Calu3 (cell line): ENCODE measurements at places on chromosomes 7 and 10. TPM values are rescaled to one million over a fixed set of nuclear protein-coding genes. Genes with fewer than 3 reads are reported as not detected.
A peak's percentile ranks its signal among the peaks of the same experiment; 100 is the strongest.

DNA sequence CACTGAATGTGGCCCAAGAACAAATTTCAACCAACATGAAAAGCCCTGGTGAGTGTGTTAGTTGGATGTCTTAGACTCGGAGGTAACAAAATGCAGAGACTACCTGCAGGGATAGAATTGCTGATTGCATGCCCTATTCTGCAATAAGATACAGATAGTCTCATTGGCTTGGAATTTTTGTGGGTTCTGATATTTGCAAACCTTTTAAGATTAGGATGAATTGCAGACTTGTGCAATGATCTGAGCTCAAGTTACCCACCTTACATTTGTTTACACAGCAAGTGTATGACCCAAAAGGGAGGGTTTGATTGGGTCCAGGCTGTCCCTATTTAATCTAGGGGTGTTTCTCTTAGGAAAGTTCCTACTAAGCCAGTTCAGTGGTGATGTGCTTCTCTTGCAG lies 45.4 kb downstream of the GPR37 start:
- peak; percentile 28 for DNase-seq

LRRN3 gene
- not detected in 2 replicates for total RNA-seq

DNA sequence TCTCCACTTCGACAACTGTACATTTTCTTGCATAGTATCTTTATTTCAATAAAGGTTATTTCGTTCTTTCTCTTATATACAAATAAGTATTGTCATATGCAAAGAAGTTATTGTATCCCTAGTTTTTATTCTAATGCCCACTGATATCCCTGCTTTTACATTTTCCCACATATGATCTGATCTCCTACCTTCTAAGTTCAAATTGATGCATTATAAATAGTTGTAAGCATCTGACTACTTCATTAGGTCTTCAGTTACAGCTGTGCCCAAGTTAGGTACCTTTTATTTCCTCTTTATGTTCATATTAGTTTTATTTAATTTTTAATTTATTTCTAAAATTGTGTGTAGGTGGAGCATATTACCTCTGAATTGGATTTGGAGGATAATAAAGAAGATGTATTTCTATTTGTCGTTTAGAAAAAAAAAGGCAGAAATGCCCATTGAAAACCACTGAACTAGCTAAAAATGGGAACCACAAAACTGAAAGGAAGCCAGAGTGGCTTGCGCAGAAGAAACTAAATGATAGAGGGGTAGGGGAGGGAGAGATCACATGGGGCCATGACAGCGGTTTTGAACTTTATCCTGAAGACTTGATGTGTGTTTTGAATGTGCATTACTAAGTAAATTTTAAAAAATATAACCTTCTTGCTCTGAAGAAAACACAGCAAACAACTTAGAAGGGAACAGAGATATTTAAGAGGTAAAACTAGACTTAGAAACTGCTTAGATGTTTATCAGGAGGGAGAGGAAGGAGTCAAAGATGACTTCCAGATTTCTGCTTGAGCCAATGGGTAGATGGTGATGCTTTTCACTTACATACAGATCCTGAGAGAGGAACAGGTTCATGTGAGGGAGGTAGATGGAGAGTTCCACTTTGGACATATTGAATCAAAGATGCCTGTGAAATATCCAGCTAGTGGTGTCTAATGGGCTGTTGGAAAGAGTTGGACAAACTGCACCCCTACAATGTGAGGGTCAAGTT lies 9.3 kb upstream of the ZC3HAV1L start:
- DNase-seq, result no peak

DNA sequence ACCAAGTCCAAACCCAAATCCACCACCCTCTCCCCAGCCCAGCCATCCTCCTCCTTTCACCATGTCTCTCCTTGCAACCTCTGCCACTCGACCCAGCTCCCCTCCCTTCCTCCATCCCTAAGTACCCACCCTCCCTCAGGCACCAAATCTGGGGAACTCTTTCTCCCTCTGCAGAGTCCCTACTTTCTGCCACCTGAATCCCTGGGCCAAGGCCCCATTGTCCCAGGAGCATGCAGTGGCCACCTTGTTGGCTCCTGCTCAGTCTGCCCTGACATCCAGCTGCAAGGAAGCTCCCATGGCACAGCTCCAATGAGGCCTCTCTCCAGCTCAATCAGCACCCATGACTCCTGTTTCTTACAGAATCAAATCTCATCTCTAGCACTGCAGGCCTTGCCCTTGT lies 5.5 kb upstream of the UNC5B start:
- DNase-seq, result no peak

DNA sequence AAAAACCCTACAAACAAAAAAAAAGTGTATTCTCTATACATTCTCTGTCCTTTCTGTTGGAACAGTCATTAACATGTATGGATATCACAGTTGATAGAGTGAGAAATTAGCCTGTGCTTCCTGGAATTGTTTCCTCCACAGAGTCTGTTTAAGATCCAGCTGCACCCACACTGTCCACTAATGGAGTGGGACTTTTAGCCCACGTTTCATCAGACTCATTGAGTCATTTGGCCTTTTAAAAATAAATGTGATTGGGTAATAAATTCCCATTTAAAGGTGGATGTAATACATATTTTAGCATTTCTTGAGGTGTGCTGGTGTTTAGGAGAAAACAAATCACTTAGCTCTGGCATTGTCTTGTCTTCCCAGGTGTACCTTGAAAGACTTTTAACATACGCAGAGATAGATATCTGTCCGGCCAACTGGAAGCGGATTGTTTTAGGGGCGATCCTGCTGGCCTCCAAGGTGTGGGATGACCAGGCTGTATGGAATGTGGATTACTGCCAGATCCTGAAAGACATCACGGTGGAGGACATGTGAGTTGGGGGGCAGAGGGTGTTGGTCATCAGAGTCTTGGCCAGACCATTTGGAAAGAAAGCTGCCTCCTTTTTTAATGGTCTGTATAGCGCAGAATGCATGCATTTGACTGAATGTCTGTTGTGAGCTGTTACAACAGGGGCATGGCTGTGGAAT lies 52.3 kb upstream of the GJD4 start:
- no peak for DNase-seq

GRCh38 chr10:92011560-92012214 lies 88.1 kb downstream of the BTAF1 start:
- no peak for DNase-seq

DNA sequence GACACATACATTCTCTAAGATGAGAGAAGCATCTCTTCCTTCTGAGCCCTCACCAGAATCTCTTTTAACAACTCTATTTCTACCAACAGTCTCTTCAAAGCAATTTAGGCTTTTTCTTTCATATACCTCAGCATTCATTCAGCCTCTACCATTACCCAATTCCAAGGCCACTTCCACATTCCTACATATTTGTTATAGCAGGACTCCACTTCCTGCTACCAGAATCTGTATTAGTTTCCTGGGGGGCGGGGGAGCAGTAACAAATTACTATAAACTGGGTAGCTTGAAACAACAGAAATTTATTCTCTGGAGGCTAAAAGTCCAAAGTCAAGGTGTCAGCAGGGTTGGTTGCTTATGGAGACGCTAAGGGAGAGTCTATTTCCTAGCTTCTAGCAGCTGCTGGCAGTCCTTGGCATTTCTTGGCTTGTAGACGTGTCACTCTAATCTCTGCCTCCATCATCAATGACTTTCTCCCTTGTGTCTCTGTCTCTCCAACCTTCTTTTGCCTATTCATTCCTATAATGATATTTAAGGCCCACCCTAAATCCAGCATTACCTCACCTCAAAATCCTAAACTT lies 7.4 kb downstream of the PRPS1L1 start:
- peak; percentile 52 for DNase-seq

UNC5B gene
- total RNA-seq, result 0.07 and 0.39 TPM in 2 replicates

- DNase-seq, result no peak
Measured at GRCh38 chr10:131961777-131962662, 19.7 kb downstream of the BNIP3 start.

- DNase-seq, result no peak
Measured at GRCh38 chr7:43700059-43700501, 29.2 kb downstream of the COA1 start.
